ENCODE measurements at places on chromosomes 7 and 10.

DNA sequence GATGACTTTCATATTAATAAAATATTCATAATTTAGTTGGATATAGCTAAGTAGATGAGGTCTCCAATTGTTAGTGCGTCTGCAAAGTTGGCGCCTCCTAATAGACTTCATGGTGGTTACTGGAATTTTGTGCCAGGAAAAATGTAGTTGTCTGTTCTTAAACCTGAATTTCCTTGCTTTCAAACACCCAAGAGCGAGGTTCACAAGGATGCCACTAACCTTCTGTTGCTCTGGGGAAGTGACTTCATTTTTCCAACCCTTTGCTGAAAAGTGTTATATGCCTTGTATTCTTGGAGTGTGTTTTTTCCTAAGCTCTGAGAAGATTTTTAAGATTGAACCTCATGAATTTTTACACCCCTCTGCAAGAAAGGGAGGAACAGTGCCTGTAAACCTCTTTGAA lies 98.9 kb upstream of the GLCCI1 start:
- no peak for DNase-seq

GRCh38 chr10:71981015-71981875 lies 17.1 kb downstream of the CHST3 start:
- no peak for DNase-seq

DNA sequence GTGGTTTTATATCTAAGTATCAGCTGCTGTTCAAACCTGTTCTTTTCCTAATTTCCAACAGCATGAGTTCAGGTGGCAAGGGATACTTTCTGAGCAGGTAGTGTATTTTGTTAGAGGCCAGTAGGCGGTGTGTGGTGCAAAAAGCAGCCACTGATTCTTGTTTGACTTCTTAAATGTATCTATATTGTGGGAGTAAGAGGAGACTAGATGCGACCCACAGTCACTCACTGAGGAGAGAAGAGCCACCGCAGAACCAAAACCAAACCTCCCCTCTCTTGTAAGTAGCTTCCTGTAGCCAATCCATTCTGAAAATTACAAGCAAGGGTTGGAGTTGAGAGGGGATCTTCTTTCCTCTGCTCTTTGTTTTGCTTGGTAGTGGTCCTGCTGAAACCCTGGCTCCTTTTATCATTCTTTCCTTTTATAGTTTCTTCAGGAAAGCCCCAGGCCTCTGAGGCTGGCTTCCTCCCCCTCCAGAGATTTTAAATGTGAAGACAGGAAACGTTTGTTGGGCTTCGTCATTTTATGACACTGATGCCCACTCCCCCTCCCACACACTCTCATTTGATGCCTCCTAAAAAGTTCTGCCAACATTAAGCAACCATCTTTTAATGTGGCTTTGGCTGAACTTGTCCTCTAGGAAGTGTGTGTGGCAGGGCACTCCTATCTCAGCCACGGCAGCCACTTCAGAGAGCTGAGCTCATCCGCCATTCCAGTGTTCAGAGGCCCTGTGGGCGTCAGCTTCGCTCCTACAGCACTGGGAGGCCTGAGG lies 566.0 kb downstream of the SUGCT start:
- peak; percentile 33 for DNase-seq

- no peak for DNase-seq
Observed at GRCh38 chr7:104926601-104927041, 87.4 kb upstream of the KMT2E start.

DNA sequence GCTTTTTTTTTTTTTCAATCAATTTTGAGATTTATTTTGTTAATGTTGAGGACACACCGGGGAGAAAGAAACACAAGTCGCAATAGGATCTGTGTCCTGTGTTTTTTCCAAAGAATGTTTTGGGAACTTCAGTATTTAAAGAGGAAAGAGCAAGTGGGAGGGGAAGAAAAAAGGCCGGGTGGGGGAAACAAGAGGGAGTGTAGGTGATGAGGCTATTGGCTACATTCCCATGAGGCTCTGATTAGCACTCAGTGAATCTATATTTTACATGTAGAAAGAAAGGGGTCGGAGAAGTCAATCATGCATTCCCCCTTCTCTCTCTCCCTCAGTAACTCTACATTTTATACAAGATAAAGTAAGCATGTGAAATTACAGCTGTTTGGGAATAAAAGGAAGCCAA lies 4.1 kb downstream of the ZNF680 start:
- DNase-seq, result no peak

DNA sequence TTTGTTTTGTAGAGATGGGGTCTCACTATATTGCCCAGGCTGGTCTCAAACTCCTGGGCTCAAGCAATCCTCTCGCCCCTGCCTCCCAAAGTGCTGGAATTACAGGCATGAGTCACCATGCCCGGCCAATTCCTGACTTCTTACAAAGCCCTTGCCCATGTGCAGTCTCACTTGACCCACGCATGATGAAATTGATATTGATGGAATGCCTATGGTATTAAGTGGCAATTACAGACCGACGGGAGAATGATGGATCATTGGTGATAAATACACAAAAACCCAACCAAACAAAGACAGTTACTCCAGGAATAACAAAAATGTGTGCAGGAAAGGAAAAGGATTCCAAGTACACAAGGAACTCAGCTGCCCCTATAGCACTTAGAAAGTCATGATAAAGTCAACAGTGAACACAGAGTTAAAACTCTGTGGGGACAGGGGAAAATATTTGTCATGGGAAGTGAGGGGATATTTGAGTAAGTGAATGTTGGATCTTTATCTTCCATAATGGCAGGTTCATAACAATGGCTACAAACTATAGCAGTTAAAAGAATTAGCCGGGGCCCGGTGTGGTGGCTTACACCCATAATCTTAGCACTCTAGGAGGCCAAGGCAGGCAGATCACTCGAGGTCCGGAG lies 21.6 kb downstream of the HIP1 start:
- DNase-seq, result no peak

GRCh38 chr10:112303528-112303927 lies 20.3 kb downstream of the TECTB start:
- no peak for DNase-seq

DNA sequence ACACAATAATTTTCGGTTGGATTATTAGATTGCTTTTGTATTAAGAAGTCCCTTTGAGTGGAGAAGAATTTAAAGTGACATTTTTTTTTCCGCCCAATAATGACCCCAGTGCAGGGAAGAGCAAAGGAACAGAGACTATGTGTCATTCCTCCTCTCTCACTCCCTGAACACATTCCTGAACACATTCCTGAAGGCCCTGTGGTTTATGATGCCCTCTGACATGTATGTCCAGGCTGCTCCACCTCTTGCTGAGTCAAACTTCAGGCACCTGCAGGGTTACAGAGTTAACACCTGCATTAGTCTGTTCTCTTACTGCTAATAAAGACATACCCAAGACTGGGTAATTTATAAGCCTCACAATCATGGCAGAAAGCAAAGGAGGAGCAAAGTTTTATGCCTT lies 704.0 kb upstream of the LRRN3 start:
- no peak for DNase-seq

DNA sequence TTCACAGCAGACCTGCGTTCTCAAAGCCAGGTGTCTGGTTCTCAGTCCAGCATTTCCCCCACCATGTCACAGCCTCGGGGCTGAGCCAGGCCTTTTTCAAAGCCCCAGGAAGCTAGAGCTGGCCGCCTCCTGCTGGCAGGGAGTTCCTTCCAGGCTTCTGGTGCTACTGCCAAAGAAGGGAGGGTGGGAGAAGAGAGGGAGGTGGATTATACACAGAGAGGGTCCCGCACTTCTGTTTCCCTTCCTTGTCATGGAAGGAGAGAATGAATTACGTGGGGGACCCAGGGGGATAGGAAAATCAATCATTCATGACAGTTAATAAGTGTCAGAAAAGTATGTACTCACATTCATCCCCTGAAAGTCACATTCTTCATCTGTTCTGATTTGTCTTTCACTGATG lies 600 bp upstream of the LGI1 start:
- DNase-seq, result no peak

- peak; percentile 29 for DNase-seq
Observed at GRCh38 chr10:95394161-95394880, 103.5 kb upstream of the PDLIM1 start.

DNA sequence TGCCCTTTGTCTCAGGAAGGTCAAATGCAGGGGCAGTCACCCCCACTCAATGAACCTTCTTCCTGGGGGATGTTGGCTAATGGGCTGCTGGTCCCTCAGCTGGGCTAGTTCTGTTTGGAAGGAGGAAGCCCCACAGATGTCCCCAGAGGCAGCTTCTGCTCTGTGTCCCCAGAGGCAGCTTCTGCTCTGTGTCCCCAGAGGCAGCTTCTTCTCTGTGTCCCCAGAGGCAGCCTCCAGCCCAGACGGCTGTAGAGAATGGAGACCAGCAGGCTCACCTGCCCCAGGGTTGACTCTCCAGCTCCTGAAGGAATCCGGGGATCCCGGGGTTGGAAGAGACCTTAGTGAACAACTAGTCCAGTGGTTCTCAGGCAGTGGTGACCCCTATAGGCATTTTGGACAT lies 62.5 kb upstream of the LEP start:
- DNase-seq, result no peak

- no peak for DNase-seq
Observed at GRCh38 chr7:144824360-144824759, 11.5 kb downstream of the TPK1 start.

- DNase-seq, result peak; percentile 79
Observed at GRCh38 chr10:127612-128432, 7.4 kb upstream of the ZMYND11 start.

DNA sequence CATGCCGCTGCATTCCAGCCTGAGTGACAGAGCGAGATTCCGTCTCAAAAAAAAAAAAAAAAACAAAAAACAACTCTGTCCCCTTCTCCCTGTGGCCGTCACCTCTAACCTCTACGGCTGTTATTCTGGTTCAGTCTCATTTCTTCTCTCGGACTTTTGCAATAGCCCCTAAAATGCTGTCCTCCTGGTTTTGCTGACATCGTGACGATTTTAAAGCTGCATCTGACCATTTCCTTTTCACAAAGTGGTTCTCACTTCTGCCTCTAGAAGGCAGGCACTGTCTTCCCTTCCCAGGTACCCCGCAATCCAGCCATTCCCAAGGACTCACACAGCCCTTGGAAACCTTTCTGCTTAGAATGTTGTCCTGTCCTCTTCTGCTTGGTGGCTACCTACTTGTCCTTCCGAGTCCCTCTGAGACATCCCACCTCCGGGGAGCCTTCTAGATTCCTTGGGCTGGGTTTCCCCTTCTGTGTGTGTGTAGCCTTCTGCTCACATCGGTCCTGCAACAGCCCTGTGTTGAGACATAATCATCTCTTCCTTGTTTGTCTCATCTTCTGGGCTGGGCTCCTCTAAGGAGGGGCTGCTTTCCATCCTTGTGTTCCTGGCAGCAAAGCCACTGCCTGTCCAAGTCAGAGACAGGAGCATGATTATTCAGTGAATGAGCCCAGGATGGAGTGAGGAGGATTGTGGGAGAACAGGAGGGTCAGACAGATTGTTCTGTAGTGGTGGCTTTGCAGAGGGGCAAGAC lies 83.1 kb downstream of the GRK5 start:
- no peak for DNase-seq

DNA sequence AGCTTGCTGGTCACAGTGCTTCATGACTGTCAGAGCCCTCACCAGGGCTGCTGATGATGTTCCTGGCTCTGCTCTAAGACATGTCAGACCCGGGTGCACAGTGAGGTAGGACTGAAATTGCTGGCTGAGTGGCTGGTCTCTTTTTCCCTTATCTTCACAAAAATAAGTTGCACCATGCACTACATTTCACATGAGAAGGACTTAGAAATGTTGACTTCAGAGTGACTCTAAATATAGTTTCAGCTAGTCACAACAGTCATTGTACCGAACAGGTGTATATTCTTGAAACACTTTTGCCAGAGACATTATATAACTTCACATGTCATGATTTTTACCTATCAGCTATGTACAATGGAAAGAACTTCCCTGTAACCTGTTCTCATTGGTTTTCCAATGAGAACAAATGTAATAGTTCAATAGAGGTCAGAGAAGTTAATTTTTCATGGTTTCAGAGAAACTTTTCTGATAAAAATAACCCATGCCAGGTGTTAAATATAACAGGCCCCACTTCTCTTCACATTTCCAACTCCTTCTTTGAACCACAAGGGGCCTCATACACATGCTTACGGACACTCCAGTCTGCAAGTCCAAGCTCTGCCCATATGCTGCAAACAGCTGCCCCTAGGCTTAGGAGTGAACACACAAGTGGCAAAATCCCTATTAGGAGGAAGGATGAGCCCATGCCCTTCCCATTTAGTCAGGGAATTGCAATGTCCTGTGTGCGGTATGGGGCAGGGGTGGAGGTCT lies 115.6 kb downstream of the CDK6 start:
- DNase-seq, result no peak

- DNase-seq, result no peak
Observed at GRCh38 chr7:24924375-24924774, 55.6 kb downstream of the OSBPL3 start.

DNA sequence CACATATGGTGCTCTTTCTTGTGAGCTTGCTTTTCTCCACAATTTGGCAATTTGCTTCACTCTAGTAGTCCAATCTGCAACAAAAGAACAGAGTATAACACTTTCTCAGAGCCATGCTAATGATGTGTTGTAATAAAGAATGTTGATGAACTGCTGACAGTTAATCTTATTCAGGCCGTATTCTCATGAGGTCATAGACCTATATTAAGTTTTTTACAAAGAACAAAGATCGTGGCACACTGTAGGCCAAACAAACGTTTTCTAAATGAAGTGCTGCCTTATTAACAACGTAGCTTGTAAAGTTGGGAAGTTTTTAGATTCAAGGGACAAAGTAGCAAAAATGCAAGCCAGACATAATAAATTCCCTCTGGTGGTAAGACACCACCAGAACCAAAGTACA lies 160.1 kb downstream of the GALNT11 start:
- DNase-seq, result no peak

- DNase-seq, result no peak
Observed at GRCh38 chr10:122126763-122127659, 138.0 kb downstream of the TACC2 start.

GRCh38 chr10:128036746-128037543 lies 89.3 kb downstream of the MKI67 start:
- DNase-seq, result no peak

DNA sequence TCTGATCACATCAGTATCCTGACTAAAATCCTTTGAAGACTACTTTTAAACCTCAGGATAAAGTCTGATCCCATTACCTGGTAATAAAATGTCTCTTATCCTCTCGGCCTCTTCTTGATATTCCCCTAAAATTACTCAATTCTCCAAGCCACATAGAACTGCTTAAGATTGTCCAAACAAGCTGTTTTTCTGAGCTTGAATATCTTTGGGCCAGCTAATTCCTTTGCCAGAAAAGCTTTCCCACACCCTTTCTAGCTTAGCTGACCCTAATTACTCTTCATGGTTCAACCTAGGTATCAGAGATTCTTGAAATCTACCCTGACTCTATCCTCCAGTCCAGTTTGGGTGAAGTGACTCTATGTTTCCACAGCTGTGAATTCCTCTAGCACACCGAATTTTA lies 328.6 kb downstream of the CRPPA start:
- no peak for DNase-seq

- no peak for DNase-seq
Observed at GRCh38 chr7:120033114-120033513, 239.9 kb upstream of the KCND2 start.

- peak; percentile 59 for DNase-seq
Observed at GRCh38 chr10:98664329-98665042, 217.8 kb upstream of the HPS1 start.

DNA sequence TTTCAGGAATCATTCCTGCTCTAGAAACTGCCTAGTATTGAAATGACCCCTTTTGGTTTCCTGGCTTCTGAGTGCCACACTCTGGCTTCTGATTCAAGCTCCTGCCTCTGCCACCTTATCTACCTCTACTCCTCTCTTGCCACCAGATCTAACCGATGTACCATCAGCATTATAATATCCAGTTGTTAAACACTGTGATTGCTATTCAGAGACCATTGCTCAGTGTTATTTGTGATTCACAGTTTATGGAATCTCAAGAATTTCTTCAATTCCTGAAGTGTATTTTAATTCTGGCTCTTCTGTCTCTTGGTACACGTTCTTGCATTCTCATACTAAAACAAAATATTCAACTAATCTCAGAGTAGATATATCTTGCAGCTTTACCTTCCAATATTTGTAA lies 88.7 kb downstream of the DYNC1I1 start:
- DNase-seq, result no peak

Data from CD4-positive, CD25-positive, alpha-beta regulatory T cell (primary cell).